ENCODE measurements at places on chromosomes 11 and 22.

GRCh38 chr11:126701520-126701897 lies 299.1 kb downstream of the KIRREL3 start:
- DNase-seq = no peak

- no peak for DNase-seq
These were observed 375.8 kb downstream of the INSC start for GRCh38 chr11:15490535-15490934.

- peak; percentile 77 for DNase-seq
These were observed 46.4 kb downstream of the CD82 start for GRCh38 chr11:44611687-44612434.

- no peak for DNase-seq
These were observed 20.6 kb downstream of the BCO2 start for GRCh38 chr11:112195951-112196351.
